Left cardiac atrium (tissue), 4 donors: ENCODE measurements at places on chromosomes 7 and 10.

DNA sequence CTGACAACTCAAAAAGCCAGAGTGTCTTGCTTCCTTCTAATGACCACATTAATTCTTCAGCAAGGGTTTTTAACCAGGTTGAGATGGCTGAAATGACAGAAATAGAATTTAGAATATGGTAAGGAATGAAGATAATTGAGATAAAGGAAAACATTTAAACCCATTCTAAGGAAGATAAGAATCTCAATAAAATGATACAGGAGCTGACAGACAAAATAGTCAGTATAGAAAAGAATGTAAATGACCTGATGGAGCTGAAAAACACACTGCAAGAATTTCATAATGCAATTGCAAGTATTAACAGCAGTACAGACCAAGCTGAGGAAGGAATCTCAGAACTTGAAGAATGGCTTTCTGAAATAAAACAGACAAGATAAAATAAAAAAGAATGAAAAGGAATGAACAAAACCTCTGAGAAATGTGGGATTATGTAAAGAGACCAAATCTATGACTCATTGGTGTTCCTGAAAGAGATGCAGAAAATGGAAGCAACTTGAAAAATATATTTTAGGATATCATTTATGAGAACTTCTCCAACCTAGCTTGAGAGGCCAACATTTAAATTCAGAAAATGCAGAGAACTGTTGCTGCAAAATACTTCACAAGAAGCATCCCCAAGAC, 87.1 kb downstream of the SAMD9 start:
- DNase-seq: no peak

DNA sequence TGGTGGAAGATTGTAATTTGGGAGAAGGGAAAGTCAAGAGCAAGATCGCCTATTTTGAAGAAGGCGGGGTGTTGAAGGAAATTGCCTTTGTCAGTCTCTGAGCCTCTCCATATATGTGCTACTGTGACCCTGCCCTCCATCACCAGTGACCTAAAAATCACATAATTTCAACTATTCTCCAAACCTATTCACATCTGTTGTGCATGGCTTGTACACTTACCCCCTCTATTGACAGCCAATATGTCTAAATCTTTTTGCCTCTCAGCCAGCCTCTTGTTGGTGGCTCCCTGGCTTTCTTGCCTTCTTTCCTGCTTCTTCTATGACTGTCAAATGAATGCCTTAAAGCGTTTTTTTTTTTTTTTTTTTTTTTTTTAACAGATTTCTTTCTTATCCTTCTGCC, 295.6 kb downstream of the AUTS2 start:
- DNase-seq: no peak

DNA sequence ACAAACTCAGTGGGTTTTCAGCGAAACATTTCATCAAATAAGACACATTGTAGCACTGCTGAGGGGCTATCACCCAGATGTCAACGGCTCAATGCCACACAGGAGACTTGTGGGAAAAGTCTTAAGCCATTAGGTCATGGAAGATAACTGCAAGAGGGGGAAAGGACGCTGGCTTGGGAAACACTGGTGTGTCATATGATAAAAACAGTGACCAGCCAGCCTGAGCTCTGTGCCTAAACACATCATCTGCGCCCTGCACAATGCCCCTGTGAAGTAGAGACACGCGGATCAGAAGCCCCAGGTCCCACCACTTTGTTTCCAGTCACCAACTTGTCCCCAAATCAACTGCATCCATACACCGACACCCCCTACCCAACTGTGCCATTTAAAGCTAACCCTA, 116.7 kb downstream of the TNS3 start:
- no peak for DNase-seq

DNA sequence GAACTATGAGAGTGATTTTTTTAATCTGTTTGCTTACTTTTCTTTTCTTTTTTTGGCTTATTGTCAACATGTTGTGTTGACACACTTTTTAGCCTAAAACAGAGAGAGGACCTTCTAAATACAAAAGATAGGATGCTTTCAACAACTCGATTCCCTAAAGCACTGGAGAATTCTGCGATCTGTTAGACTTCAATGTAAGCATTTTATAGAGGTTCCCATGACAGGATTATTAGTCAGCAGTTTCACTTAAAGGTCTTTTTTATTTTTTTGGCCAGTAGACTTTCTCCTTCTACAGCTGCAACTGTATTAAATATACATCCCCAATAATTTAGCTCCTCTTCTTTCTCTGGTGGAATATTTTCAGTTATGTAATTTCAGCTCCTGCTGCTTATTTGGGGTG, 12.7 kb upstream of the NRP1 start:
- no peak for DNase-seq
